HTR-8/SVneo (cell line): ENCODE measurements at places on chromosomes 12 and 14.
A peak's percentile ranks its signal among the peaks of the same experiment; 100 is the strongest.

- DNase-seq: no peak
These were observed 63.6 kb downstream of the CHST11 start for GRCh38 chr12:104520242-104520900.

- no peak for DNase-seq
These were observed 10.7 kb downstream of the KANSL2 start for GRCh38 chr12:48671231-48671856.

DNA sequence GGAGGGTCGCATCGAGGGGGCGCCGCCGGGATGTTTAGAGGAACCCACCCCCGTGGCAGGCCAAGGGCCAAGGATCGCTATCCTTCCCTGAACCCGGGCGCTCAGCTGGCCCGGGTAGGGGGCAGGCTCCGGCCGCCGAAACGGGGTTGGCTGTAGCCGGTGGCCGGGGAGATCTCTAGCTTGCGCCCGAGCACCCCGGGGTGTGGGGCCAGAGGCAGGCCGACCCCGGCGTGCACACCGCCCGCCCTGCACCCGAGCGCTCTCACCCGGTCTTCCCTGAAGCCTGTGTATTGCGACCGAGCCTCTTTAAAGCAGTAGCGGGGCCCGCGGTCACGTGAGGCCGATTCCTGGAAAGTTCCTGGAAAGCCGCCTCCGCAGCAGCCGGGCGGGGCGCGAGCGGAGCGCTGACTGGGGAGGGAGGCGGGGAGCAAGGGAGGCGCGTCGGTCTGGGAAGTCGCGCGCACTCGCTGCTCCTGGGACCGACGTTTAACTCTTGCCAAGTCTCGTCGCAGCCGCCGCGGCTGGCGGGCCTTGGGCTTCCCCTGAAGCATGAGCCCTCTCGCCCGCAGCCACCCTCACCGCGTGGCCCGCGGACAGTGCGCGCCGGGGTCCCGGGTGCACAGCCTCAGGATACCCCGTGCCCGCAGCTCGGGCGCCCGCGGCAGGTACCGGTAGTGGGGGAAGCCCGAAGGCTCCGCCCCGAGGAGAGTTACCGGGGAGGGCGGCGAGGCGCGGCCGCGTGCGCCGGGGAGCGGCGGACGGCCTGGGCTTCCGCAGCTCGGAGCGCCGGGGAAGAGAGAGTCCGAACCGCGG is 1.7 kb upstream of the SOCS2 start:
- DNase-seq: peak; percentile 81

- no peak for DNase-seq
These were observed 321.1 kb downstream of the NPAS3 start for GRCh38 chr14:33259764-33260163.

DNA sequence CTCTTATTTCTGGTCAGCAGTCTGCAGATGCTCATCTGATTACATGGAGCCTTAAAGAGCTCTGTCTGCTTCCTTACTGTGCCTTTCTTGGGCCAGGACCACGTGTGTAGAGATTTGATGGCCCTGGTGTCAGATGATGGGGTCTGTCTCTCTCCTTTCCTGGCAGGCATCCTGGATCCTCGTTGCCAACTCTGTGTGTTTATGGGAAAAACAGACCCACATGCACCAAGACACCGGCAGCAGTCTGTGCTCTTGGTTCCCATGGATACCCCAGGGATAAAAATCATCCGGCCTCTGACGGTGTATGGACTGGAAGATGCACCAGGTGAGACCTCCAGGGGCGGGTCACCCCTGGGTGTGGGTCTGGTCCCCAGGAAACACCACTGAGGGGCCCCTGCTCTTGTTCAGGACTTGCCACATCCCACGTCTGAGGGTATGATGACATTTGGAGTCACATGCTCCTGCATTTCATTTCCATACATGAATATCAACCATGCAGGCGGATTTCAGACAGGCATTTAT is 18.5 kb upstream of the ALDH2 start:
- no peak for DNase-seq

DNA sequence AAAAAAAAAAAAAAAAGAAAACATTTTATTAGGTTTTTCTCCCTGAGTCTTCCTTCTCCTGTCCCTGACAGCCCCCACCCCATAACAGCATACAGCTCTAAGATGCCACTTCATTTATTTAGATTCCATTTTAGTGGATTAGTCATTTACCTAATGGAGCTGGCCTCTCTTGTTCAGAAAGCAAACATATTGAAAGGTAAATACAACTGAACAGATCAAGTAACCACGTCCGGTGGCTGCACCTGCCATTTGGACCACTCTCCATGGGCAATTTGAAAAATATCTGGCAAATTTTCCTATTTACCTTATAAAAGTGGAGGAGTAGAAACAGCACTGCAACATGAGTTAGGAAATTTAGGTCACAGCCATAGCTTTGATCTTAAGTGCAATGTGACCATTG is 254.6 kb downstream of the C12orf42 start:
- no peak for DNase-seq

DNA sequence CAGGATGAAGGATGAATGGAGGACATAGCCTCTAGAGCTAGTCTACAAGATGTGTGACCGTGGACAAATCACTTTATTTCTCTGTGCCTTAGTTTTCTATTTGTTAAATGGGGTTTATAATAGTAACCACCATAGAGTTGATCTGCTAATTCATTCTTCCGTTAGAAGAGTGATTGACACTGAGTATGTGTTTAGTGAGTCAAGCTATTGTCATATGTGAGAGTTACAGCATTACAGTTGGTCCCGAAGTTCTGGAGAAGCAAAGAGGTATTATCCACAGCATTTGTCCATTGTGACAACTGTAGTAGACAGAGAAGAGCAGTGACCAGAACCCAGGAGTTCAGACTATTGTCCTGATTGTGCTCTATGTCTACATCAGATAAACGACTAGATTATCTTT is 14.1 kb downstream of the FAR2 start:
- DNase-seq: no peak

DNA sequence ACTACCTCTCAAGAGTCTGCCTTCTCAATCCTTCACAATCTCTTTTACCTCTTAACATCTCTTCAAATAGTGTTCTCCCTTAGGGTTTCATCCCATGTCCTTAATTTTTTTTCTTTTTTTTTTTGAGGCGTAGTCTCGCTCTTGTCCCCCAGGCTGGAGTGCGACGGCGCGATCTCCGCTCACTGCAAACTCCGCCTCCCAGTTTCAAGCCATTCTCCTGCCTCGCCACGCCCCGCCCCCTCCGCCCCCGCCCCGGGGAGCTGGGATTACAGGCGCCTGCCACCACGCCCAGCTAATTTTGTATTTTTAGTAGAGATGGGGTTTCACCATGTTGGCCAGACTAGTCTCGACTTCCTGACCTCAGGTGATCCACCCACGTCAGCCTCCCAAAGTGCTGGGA is 7.0 kb upstream of the BCAT1 start:
- no peak for DNase-seq

DNA sequence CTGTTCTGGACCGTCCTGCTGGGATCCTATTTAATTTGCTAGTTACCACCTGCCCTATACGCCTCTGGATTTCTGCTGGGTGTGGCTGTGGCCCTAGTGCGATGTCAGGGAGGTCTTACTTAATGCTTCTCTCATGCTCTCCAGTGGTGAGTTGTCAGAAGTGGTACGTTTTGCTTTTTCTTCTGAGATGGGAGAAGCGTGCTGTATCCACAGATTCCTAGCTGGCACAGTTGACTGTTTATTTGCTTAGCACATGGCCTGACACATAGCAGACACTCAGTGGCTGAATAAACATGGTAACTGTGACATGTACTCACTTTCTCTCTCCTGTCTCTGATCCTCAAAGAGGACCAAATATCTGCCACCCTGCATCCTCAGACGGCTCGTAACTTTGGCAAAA is 107.3 kb downstream of the CACNA1C start:
- no peak for DNase-seq

GRCh38 chr12:8890313-8891085 is 23.8 kb upstream of the PHC1 start:
- peak; percentile 51 for DNase-seq

DNA sequence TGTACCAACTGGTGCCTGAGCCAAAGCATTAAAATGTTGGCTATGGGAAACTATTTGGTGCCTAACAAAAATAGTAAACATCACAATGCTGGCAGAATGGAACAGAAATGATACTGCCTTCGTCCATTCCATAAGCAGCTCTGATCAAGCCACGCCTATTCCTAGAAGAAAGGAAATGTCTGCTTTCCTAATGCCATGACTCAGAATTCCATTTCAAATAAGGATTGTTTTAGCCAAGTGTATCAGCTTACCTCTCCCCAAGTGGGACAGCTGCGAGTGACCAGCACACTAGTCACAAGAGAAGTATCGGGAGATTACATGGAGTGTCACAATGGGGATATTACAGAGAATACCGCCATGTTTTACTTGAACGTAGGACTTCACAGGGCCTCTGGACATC is 38.7 kb downstream of the GLT8D2 start:
- DNase-seq: peak; percentile 65

- DNase-seq: peak; percentile 2
These were observed 31.2 kb downstream of the CCDC59 start for GRCh38 chr12:82326905-82327503.

DNA sequence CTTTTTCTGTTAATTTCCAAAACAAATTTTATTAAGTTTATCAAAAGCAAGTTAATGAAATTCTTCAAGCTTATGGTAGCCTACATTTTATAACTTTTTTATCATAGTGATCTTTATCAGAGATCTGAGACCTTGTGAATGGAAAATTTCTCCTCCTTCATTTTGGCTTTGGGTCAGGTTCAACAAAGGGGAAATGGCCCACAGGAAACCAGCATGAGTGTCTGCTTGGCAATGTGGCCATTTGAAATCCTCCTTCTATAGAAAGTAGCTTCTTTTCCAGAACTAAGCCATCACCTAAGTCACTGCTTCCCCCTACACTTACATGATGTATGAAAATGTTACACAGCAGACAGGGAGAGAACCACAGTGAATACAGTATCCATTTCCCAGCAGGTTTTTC is 1.6 kb downstream of the RHOJ start:
- no peak for DNase-seq

DNA sequence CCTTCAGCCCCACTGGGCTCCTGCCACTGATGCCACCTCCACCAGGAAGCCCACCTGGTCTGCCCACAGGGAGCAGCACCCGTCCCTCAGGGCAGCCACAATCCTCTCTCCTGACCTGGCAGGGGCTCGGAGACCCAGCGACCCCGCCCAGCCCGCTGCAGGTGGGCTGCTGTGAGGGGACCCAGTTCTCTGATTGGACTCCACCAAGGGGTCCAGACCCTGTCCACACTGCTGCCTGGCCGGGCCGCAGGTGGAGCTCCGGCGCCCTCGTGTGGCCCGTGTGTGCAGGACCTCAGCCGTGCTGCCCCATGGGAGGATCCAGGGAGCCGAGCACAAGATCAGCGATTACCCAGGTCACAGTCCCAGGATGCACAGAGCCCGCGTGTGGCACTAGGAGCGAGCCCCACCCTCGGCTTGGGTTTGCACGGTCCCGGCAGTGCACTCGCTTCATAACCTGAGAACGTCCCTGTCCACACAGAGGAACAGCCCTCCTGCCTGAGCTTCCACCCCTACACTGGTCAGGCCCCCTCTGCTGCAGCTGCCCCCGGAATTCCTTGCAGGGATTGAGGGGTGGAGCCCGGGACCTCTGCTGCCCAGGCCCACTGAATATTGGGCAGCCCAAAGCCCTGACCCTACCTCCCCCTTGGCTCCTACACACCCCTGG is 35.4 kb upstream of the TMEM179 start:
- peak; percentile 91 for DNase-seq

GRCh38 chr12:67750513-67751183 is 102.1 kb downstream of the DYRK2 start:
- no peak for DNase-seq

DNA sequence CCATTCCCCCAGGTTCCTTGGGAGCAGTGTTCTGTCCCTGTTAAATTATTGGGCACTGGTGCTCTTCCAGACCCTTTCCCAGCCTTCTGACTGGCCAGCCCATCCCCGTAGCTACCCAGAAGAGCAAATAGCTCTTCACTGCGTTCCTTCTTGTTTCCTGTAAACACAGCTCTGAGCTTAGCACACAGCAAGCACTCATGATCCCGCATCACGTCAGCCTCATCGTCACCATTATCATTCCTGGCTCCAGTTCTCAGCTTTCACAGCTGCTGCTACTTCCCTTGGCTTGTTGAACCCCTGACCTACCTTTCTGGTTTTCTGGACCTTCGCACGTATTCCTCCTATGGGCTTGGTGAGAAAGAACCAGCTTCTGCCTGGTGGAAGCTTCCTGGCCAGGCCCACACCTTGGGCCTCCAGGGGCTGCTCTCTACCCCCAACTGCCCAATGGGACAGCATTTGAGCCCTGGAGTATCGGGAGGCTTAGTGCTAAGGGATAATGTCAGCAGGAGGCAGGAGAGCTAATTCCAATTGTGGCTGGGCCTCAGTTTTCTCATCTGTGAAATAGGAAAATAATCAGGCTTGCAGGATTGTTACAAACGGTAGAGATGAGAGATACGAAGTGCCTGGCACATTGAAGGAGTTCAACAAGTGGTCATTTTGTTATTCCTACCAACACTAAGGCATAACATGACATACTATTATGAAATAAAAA is 22.6 kb upstream of the PAPOLA start:
- no peak for DNase-seq

GRCh38 chr14:89576960-89577359 is 159.9 kb upstream of the FOXN3 start:
- no peak for DNase-seq

- DNase-seq: no peak
These were observed 154.3 kb upstream of the C14orf180 start for GRCh38 chr14:104425171-104425681.

DNA sequence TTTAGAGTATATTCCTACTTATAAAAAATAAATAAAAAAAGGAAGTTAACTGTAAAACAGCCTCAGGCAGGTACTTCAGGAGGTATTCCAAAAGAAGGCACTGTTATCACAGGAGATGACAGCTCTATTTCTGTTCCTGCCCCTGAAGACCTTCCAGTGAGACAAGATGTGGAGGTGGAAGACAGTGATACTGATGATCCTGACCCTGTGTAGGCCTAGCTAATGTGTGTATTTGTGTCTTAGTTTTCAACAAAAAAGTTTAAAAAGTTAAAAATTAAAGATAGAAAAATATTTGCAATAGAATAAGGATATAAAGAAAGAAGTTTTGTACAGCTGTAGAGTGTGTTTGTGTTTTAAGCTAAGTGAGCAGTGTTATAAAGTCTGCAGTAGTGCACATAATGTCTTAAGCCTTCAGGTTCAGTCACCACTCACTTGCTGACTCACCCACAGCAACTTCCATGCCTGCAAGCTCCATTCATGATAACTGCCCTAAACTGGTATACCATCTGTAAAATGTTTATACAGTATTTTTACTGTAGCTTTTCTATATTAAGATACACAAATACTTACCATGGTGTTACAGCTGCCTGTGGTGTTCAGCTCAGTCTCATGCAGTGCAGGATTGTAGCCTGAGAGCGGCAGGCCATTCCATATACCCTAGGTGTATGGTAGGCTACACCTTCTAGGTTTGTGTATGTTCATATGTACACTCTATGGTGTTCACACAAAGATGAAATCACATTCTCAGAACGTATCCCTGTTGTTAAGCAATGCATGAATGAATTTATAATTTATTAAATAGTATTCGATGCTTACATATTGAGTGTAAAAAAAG is 121.1 kb downstream of the ANO6 start:
- DNase-seq: no peak
